Stimulated activated naive CD8-positive, alpha-beta T cell treated with anti-CD3 and anti-CD28 coated beads, Interleukin-15, Interleukin-2, amounts not matched to agents 100 U/mL and 50 U/mL, for 24 hours (primary cell): ENCODE measurements at places on chromosomes 4 and X.

GRCh38 chrX:150594584-150594983 lies 26.2 kb downstream of the MTM1 start:
- no peak for DNase-seq

DNA sequence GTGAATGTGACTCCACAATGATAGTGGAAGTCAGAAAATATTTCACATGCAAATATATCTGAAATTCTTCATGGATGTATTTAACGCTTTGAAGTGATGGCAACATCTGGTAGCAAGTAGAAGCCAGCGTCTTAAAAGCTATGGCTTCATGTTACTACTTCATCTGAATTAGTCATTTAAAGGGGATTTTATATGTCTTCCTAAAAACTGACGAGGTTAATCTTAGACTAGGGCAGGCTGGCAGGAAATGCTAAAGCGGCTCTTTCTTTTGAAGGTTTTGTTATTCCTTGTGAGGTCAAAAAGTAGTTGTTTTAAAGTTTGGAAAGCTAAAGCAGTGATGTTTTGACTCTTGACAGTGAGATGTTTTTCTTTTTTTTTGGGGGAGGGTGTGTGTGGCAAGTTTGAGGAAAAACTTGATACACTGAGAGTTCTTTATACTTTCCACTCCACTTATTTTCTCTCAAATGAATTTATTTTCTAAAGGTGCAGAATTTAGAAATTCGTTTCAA lies 22.6 kb downstream of the PLS3 start:
- no peak for DNase-seq

DNA sequence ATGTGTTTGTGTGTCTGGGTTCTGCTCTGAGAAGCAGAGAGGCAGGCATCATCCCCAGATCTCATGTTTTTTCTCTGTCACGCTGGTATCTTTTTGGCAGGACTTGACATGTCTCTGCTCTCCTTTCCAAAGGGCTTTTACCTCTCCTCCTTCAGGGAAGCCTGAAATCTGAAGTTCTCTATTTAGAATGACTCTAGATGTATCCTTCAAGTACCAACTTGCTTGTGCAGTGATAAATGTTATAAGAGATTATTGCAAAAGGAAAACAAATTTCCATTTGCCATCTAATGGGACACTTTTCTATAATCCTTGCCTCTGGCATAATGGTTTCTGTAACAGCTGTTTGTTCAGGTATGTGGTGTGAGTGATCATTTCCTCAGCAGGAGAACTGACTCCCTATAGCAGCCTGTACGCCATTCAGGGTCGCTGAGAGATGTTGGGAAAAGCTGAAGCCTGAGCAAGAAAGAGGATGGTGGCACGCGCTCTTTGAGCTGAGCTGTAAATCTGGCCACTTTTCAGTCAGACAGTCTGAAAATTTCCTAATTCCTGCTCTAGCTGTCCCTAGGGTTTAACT lies 72.5 kb downstream of the CNGA2 start:
- no peak for DNase-seq

DNA sequence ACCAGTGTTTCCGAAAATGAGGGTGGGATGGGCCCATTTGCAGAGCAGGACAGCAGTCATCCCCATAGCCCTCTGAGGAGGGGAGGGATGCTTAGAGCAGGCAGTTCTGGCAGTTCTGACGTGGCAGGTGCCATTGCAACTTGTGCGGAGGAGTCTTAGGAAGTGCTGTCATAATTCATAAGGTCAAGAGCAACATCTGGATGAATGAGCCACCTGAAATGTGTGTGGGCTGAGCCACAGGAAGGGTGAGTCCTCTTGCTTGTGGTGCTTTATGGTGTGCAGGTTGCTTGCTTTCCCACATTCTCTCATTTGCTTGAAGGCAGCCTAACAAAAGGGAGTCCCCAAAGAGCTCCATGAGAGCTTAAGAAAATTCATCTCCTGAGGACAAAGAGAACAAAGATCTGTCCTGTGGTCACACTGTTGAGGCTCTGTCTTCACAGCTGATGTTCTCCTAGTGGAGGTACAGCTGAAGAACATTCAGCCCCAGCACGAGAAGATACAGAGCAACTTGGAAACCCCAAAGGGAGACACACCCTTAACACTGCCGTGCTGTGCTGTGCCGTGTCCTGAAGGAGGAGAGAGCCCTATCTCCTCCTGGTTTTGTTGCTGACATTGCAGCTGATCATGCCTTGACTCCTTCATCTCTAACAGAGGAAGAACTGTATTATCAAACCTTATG lies 60.3 kb downstream of the DLG3 start:
- DNase-seq = peak; percentile 18

DNA sequence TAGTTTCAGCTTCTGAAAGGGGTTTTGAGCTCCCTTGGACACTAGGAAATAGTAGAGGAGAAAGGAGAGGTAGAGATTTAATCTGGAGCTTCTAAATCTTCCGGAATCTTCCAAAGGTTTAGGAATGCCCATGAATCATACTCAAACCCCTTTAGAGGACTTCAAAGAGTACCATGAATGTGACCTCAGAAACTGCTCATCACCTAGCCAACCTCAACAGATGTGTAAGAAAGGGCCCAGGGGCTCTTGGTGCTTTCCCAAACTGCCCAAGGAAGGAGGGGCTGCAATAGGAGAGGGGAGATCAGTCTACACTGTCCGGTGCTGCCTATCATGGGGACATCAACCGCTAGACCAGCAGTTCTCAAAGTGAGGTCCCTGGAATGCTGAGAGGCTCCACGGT lies 109.1 kb downstream of the RBM47 start:
- no peak for DNase-seq

DNA sequence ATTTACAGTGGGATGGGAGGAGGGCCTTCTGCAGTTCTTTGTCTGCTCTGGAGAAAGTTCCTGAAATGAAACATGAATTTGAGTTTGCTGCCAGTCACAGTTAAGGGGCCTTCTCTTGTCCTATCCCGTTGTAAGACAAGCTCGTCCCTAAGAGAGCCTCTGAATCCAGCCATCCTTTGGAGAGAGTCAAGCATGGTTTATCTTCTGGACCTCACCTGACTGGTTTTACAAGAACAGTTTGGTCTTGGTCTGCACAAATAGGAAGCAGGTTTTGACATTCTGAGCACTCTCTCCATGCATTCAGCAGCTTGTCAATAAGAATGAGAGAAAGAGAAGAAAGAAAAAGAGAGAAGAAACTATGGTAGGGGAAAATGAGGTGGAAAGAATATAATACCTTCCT lies 20.4 kb upstream of the TENM3 start:
- DNase-seq = no peak

DNA sequence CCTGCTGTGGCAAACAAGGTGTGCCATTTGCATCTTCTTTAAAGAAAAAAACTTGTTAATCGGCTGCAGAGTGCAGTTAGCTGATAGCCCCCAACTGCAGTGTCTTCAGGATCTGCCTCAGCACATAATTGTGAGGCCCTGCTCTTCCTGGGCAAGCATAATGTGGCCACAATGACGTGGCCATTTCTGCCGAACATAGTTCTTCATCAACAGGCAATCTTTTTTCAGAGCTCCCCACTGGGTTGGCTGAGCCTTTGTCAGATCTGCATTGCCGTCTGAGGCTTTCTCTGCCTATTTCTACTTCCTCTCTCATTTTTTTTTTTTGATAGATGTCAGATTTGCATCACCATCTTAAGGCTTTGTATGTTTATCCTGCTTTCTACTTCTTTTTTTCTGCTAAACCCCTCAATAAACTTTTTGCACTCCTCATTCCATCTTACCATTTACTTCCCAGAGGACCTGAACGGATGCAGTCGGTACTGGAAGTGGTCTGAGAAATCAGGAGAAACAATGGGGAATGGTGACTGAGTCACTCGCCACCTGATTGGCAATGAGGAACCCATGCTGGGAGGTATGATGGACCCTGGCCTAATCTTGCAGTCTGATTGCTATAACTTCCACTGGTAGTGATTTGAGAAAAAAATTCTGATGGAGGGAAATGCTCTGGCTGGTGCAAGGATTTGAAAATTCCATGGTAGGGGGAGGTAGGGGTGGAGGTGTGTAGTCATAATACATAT lies 21.2 kb upstream of the TAB3 start:
- DNase-seq = no peak
